ENCODE measurements at places on chromosomes 6 and 20.

DNA sequence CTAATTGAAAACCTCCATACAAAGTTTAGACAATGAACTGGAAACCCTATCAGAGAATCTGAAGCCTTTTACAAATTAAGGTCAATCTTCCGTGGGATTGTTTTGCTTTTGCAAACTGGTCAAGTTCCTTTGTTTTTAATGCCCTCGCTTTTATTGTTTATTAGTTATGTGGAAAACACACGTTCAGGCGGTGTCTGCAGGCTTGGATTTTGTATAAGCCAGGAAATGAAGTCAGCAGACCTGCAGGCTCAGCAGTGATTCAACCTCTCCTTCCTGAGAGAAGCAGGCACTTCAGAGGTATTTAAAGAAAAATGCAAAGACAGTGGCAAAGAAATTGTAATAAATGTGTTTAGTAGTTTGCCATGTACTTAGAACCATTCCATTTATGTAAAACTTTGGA is 103.4 kb upstream of the PDE10A start:
- no peak for DNase-seq

DNA sequence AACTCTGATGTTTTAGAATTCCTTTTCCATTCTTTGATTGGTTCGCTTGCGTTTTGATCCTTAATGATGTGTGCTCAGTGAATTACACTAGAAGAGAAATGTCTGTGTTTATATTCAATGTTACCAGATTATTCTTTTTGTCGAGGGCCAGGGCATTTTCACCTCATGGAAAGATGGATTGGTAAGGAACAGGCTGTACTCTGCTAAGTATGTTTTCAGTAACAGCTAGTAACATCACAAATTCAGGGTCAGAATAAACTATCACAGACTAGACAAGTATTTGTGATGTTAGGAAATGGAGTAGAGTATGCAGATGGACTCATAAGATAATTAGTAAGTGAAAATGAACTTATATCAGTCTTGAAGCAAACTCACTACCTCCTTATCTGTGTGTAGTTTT is 235.6 kb downstream of the SOX4 start:
- DNase-seq: no peak

DNA sequence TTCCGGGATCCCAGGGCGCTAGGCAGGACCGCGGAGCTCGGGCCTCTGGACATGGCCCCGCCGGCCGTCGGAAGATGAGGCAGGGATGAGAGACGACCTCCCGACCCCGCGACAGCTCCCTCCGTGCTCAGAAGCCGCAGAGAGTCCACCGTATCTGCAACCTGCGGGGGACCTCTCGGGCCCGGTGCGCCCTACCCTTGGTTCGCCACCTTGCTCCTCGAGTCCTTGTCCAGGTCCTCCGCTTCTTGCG is 301 bp downstream of the PPP1R3D start:
- DNase-seq: no peak

DNA sequence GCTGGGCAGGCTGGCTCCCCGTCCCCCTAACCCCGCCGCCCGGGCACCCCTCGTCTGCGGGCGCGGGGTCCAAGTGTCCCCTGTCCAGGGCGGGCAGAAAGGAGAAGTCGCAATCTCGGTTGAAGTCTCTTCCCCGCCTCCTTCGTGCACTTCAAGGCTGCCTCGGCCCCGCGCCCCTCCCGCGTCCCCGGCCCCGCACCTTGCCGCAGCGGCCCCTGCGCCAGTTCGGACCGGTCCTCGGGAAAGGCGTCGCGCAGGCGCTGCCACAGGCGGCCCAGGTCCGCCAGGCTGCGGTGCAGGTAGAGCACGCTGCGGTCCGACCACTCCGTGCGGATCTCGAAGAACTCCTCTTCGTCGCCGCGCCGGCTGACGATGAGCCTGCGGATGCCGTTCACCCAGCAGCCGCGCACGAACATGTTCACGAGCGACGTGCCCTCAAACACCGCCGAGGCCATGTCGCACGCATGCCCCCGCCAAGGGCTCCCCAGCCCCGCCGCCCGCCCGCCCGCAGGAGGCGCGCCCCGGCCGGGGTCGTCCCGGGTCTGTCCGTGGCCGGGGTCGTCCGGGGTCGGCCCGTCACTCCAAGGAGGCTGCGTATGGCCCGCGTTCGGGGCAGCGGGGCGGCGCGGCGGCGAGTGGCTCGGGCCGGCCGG is at the start of gene PXDC1:
TSS of gene PXDC1 (minus strand) at position 637 of the 653 bp plus-strand sequence. CDS start at position 455, 182 bp downstream.
- no peak for DNase-seq

DNA sequence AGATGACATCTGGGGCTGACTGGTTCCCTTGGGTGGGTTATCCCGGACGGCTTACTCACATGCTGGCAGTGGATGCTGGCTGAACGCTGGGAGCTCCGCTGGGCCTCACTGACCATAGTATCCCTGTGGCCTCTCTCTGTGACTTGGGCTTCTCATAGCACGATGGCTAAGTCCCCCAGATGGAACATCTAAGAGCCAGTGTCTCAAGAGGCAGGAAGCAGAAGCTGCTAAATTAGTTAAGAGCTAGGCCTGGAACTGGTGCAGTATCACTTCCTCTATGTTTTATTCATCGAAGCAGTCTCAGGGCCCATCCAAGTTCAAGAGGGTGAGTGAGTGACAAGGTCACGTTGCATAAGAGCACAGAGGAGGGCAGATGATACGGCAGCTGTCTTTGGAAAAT is 116.5 kb upstream of the LAMP5 start:
- DNase-seq: no peak

GRCh38 chr6:112912416-112913101 is 565.4 kb downstream of the RFPL4B start:
- DNase-seq: no peak

DNA sequence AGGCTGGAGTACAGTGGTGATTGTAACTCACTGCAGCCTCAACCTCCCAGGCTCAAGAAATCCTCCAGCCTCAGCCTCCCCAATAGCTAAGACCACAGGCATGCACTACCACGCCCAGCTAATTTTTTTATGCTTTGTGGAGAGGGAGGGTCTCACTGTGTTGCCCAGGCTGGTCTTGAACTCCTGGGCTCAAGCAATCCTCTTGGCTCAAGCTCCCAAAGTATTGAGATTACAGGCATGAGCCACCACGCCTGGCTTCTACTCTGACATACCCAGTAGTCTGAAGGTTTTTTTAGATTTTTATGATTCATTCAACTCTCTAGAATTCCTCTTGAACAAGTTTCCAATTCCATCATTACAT is 1.3 kb upstream of the ARHGAP18 start:
- no peak for DNase-seq

DNA sequence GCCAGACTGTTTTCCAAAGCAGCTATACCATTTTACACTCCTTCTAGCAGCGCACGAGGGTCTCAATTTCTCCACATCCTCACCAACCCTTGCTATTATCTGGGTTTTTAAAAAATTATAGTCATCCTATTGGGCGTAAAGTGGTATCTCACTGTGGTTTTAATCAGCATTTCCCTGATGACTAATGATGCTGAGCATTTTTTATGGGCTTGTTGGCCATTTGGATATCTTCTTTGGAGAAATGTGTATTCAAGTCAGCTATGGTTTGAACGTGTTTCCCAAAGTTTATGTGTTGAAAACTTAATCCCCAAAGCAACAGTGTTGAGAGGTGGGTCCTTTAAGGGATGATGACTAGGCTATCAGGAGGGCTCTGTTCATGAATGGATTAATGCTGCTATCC is 6.7 kb downstream of the MCUR1 start:
- DNase-seq: no peak

DNA sequence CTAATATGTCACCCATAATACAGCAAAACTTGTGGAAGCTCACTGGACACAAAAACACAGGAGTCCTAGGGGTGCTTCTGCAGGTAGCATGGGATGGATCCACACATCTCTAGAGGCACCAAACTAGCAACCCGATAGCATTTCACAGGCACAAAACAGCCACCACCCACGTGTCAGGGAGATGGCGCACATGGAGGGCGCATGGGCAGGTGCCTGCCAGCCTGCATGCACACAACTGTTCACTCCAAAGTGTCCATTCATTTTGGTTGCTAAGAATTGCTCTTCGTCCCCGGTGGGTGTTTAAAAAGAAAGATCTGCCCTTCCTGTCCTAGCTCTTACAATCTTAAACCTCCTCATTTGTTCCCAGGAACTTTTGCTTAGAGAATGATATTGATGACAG is 171.3 kb downstream of the SYNDIG1 start:
- DNase-seq: no peak

DNA sequence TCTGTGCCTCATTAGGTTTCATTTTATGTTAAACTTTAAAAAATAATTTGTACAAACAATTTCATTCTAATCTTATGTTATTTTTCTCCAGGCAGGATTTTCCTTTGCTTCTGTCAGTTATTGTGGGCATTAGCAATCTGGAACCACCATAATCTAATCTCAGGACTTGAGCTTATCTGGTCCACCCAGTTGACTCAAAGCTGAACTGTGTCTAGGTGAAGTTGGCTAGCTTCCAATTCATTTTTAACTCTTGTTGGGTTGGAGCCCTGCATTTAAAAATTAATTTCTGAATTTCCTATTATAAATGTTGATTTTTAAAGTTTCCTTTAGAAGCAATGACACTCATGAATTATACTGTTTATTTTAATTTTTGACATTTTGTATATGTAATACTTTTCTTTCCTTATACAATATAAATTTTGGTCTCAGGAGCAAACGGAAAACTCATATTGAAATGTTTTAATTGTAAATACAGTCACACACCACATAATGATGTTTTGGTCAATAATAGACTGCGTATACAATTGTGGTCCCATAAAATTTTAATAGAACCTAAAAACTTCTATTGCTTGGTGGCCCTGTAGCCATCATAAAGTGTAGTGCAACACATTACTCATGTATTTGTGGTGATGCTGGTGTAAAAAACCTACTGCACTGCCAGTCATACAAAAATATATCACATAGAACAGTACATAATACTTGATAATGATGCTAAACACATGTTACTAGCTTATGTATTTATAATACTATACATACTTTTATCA is 121.3 kb downstream of the CLVS2 start:
- no peak for DNase-seq

DNA sequence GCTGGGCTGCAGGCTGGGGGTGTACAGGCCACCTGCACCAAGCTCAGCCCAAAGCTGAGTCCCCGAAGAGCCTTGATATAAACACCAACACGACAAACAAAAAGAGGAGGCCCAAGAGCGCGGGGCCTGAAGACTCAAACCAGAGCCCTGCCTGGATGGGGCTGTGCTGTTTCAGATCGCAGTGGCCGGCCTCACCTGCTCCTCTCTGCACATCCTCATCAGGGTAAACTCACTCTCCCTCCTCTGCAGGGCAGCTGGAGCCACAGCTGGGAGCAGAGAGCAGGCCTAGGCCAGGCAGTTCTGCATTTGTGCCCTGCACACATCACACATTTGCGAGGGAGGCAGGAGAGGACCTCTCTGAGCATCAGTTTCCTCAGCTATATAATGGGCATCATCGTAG is 3.7 kb upstream of the RBM38 start:
- DNase-seq: no peak

- DNase-seq: no peak
These were observed 255.6 kb downstream of the KHDC1L start for GRCh38 chr6:72969666-72970065.

DNA sequence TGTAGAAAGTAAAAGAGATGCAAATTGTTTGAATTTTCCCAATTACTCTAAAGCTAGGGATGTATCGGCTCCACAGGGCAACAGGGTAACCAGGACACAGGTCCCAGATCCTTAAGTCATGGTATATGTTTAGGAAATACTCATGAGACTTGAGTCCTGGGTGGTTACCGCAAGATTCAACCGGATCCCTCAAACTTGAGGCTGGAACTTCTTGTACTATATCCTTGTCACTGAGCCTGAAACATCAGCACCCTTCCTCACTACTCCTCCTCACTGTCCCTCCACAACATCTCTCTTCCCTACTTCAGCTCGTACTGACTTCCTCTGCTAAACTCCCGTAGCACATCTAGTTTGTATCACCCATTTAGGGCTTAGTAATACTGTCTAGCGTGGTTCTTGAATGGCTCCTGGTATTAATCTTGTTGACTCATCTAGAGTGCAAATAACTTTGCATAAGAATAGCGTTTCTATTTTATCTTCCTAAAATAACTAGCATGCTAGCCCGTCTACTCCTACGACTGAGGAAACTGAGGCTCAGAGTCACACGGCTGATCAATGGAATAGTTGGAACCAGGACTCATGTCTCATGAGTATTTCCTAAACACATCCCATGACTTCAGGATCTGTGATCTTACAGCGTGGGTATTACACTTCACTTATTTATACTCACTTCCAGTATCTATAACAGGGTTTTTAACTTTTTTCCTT is 72.1 kb downstream of the FILIP1 start:
- DNase-seq: no peak

GRCh38 chr6:28725890-28726348 is 197.9 kb downstream of the TRIM27 start:
- no peak for DNase-seq

DNA sequence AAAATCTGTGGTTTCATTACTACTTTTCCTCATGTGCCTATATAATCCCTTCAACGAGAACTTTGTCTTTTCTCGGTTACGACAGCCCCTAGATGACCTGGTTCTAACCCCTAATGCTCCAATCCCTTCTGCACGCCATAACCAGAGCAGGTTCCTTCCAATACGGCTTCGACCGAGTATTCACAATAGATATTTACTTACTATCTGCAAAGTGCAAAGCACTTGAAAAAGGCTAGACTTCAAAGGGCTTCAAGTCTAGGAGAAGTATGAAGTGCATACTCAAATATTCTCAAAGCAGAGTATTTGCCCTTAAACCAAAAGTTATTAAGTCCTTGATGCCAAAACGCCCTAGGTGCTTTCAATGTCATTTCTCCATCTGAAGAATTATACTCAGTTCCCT is 63.4 kb upstream of the NHSL1 start:
- no peak for DNase-seq

- no peak for DNase-seq
These were observed 15.0 kb downstream of the CPNE5 start for GRCh38 chr6:36824253-36824652.

GRCh38 chr6:42407379-42407778 is 44.3 kb downstream of the TRERF1 start:
- DNase-seq: no peak

DNA sequence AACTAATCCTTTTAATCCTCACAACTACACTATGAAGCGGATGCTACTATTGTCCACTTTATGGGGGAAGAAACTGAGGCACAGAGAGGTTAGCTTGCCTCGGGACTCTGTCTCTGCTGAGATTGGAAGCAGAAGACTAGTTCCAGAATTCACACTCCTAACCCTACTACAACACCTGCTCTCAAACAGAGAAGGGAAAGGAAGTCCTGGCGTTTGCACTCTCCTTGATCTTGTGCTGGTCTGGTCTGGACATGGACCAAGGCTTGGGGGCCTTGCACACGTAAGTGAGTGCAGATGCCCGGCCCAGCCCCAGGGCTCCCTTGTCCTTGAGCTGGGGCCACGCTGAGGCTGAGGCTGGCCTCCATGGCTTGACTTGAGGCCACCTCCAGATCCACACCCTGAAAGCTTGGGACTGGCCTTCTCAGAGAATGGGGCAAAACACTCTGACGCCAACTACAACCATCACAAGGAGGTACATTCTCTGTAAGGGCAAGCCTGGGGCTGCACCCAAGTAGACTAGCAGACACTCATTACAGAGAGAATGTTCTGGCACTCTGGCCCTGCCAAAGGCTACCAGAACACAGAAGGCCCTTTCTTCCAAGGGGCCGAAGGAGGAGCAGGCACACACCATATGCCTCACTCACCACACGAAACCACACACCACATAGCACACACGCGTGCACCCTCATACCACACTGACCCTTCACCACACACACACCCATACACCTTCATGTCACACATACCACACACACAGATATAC is 33.3 kb upstream of the EZR start:
- DNase-seq: no peak

- DNase-seq: no peak
These were observed 49.6 kb upstream of the PTPRK start for GRCh38 chr6:128569732-128570679.
